Left cardiac atrium (tissue), 4 donors: ENCODE measurements at places on chromosomes 2 and 18. TPM values are rescaled to one million over a fixed set of nuclear protein-coding genes. Genes with fewer than 3 reads are reported as not detected.

LOXHD1 gene
- 0.24 TPM for total RNA-seq

RUFY4 gene
- total RNA-seq: not detected

- DNase-seq: peak; percentile 73
These were observed 795 bp upstream of the SETBP1 start for GRCh38 chr18:44679914-44680272.

REG3A gene
- not detected for total RNA-seq

PFN4 gene
- 0.52 TPM for total RNA-seq

- DNase-seq: peak; percentile 44
These were observed 112.4 kb downstream of the FEZ2 start for GRCh38 chr2:36485521-36485920.

DNA sequence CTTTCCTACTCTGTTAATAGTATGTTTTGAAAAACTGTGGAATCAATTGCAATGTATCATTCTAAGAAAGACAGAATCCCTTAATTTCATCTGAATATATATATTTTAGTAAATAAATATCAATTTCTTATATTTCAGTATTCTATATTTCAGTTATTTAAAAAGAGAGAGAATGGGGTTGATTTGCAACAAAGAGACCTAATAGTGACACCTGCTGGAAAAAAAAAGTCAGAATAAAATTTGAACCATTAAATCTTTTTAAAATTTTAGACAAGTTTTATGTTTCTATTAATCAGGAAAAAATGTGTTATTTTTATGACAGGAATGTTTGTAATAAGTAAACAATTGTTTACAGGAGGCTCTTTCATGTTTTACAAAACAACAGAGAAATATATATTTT lies 20.7 kb upstream of the CCNT2 start:
- DNase-seq: no peak

ZBTB7C gene
- total RNA-seq: 5.6 TPM

DNA sequence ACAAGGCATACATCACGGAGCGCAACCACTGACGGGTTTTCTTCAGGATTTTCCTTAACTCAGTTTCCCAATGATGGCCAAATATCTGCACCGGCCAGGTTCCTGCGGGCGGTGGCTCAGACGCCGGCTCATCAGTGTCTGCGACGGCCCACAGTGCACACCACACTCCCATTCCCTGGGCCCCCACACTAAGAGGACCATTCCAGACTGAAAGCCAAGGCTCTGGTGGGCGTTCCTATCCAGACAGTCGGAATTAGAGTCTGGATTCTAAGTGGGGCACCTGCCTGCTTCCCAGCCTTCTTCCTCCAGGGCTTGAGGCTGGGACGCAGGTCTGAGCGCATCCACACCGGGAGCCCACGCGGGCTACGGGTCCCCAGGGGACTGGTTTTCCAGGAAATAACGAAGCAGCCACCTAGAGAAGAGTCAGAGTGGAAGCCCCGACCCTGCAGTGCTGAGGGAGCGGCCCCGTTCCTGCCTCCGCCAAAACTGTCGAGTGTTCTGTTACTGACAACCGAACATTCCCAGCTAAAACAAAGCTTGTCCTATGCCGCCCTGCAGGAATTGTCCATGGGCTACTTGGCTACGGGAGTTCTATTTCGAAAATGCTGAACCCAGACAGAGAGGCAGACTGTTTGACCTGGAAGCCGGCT lies 75.3 kb downstream of the TMEM18 start:
- no peak for DNase-seq

- DNase-seq: no peak
These were observed 961 bp downstream of the RBM43 start for GRCh38 chr2:151260573-151261230.

GRCh38 chr2:129129087-129129486 lies 810.4 kb upstream of the HS6ST1 start:
- no peak for DNase-seq

DSG2 gene
- 47.5 TPM for total RNA-seq

- DNase-seq: no peak
These were observed 126.7 kb downstream of the GALNT14 start for GRCh38 chr2:31011587-31011986.

- no peak for DNase-seq
These were observed 132.7 kb downstream of the PTGR3 start for GRCh38 chr18:75076286-75076685.

FNDC4 gene
- 32.5 TPM for total RNA-seq

DNA sequence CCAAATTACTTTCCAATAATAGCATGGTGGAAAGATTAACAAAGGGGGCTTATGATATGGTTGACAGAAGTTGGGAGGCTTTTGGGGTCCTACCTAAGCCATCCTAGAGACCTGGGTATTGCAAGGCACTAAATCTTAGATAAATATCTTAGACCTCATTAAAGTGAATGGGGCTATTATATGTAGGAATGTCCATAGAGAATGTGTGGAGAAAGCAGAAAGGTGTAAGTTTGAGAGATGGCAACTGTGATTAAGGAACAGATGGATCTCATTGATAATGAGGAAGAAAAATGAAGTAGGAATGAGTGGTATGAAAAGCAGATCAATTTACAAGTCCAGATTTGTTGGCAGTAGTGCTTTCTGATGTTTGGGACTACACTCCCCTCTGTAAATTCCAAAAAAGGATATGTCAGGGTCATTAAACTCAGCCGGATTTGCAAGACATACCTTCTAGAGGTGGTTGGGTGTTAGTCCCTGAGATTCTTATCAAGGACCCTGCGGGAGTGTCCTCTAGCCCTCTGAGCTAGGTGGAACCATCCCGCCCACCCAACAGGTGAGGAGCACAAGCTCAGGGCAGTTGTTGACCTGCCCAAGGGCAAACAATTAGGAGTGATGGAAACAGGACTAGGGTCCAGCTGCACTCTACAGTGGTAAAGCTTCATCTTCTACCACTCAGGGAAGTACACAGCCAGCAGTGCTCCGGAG lies 12.1 kb downstream of the TCF7L1 start:
- no peak for DNase-seq

- DNase-seq: no peak
These were observed 282 bp upstream of the PUS10 start for GRCh38 chr2:61018318-61018755.

GYPC gene
- 77.1 TPM for total RNA-seq
